Right ventricle myocardium inferior (tissue), 1 donor: ENCODE measurements at places on chromosomes 5 and 9.

- DNase-seq: no peak
Measured at GRCh38 chr5:139952574-139952973, 90.5 kb downstream of the NRG2 start.

GRCh38 chr5:72624641-72625236 lies 117.5 kb upstream of the ZNF366 start:
- peak; percentile 43 for DNase-seq

GRCh38 chr9:2663461-2664173 lies 42.0 kb downstream of the VLDLR start:
- no peak for DNase-seq

- DNase-seq: no peak
Measured at GRCh38 chr9:34650816-34651215, 1.2 kb upstream of the IL11RA start.

GRCh38 chr5:164139423-164139822 lies 634.0 kb downstream of the MAT2B start:
- DNase-seq: no peak

DNA sequence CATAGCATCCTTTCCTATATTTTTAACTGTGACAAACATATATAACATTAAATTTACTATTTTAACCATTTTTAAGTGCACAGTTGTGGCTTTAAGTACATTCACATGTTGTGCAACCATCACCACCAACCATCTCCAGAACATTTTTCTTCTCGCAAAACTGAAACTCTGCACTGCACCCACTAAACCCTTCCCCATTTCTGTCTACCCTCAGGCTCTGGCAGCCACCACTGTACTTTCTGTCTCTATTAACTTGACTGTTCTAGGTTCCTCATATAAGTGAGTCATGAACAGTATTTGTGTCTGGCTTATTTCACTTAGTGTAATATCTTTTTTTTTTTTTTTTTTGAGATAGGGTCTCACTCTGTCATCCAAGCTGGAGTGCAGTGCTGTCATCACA lies 25.5 kb downstream of the KCNMB1 start:
- DNase-seq: no peak

DNA sequence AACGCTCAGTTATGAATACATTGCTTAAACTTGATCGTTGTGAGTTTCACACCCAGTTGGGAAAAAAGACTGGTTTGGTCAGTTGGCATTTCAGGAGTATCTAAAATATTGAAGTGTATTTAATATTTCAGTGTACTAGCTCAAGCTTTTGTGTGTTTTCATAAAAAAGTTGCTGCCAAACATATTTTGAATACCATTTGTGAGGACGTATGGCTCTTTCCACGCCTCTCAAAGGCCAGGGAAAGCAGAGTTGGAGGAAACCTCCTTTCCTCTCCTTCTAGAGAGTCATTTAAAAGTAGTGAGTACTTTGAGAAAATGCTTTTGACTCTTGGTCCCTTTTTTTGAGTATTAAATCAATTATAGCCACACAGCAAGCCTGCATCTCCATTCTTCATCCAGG lies 43.2 kb upstream of the ANKRD33B start:
- DNase-seq: no peak

DNA sequence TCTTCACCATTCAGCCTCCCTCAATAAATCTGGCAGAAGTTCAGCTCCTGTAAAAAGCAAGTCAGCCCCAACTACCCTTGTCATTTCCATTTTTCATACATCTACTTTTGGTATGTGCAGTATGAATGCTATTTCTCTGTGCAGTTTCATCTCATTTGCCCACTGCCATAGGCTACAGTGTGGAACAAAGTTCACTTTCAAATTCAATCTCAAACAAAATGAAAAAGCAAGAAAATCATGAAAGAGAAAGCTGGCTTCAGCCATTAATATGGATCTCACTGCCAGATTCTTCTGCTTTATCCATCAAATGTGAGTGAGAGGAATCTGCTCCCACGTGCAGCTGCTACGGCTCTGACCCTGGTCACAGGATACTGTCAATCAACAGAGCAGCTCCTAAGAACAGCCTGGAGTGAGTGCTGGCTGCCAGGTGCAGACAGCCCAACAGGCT lies 494.2 kb downstream of the ZNF608 start:
- DNase-seq: no peak

DNA sequence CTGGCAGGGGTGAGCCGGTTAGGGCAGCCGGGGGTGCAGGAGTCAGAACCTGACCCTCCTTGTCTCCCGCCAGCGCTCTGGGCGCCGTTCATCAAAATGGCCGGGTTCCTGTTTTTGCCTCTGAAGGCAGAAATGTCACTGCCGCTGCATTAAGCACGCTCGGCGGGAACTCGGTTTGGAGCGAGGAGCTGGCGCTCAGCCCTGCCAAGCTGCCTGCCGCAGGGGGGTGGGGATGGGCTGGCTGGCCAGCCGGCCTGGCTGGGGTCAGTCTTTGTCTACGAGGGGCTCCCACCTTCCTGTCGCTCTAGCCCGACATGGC lies 63.7 kb downstream of the CXXC5 start:
- DNase-seq: no peak

GRCh38 chr9:121538221-121538620 lies 38.6 kb upstream of the GGTA1 start:
- DNase-seq: no peak

DNA sequence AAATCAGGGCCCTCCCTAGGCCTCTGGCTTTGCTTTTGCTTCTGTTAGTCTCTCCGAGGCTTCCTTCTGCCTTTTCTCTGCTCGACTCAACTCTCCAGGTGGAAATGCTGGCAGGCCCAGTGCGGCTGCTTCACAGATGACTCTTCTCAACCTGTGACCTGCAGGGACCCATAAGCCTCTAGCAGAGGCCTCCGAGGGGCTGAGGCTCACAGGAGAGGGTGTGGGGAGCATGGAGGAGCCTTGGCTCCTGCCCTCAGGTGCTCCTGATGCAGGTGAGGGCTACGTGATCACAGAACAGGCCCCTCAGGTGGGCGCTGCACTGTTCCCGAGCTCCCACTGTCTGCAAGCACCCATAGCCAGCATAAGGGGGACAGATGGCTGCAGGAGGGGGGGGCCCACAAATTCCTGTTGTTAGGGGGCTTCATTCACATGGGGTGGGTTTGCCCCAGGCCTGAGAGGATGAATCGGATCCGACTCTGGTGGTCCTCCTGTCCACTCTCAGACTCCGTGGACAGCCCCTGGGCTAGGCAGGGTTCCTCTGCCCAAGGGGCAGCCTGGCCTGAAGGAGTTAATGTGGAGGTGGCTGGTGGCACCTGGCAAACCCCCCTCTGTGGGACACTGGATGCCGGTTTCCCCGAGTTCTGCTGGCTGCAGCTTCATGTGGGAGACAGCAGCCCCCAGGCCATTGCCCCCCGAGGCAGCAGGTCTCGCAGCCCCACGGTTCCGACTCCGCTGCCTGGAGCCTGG lies 10.9 kb upstream of the FCN2 start:
- DNase-seq: no peak

GRCh38 chr5:103546858-103547257 lies 15.7 kb downstream of the NUDT12 start:
- DNase-seq: no peak

DNA sequence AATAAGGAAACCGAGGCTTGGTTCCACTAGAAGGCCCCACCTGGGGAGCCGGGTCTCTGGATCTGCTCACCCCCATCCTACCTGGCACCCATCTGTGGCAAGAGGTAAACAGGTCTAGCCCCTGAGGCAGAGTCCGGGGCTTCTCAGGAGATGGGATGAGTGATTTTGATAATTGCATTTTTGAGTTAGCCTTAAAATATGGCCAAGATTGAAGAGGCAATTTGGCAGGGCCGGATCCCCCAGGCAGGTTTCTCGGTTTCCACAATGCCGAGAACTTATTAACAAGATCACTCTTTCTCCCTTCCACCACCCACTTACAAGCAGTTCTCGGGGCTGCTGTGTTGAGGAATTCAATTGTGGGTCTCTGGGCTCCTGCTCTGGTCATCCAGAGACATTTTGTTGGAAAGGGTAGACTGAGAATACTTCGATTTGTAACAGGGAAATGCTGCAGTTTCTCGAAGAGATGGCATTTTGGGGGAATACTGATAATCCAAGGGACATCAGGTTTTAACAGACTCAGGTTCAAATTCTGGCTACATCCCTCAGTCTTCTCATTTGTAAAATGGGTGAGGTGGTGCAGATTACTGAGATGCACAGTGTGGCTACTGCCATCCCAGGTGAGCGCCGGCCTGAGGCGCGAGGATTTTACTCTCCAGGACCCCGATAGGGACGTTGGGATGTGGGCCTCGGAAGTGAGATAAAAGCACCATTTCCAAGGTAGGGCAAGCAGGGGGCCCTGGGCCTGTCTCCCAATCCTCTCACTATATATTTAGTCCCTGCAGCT lies 194.2 kb downstream of the CDK5RAP2 start:
- DNase-seq: no peak

DNA sequence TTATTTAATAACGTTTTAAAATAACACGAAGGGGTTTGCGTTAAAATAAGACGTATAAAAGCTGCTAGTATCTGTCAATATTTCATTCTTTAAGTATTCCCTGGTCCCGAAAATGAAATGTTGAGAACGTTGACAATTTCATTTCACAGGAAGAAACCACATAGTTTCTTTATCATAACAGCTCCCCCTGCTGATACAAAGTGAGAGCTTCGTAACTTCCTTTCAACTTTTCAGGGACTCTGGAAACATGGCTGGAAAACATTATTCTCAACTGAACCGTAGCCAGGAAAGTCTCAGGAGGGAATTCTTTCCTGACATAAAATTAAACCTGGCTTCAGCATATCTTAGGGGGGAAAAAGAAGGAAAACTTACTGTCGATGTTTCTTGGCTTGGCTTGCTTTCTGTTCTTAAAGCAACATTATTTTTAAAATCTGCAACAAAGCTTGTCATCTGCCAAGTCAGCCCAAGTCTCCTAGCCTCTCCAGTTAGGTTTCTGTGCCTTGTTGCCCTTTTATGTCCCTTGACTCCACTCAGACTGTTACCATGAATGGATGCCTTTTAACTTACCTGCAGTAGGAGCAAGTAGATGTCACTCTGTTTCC lies 122.9 kb upstream of the DAB2 start:
- no peak for DNase-seq

DNA sequence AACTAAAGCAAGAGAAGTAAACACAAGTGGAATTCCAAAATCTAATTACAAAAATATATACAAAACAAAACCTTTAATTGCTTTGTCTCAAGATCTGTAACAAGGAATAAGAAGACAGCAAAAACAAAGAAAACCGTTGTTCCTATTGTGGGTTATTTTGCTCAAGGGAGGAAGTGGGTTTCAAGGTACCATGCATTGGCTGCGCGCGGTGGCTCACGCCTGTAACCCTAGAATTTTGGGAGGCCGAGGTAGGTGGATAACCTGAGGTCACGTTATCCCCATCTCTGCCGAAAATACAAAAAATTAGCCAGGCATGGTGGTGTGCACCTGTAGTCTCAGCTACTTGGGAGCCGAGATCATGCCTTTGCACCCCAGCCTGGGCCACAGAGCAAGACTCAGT lies 12.1 kb upstream of the IQGAP2 start:
- DNase-seq: no peak

GRCh38 chr9:131503626-131504465 lies 1.1 kb downstream of the POMT1 start:
- no peak for DNase-seq

GRCh38 chr5:111252799-111253545 lies 28.8 kb downstream of the CAMK4 start:
- DNase-seq: no peak

GRCh38 chr5:177982072-177982727 lies 13.8 kb downstream of the PROP1 start:
- DNase-seq: no peak

- DNase-seq: no peak
Measured at GRCh38 chr9:115220319-115221005, 102.5 kb upstream of the TNC start.

DNA sequence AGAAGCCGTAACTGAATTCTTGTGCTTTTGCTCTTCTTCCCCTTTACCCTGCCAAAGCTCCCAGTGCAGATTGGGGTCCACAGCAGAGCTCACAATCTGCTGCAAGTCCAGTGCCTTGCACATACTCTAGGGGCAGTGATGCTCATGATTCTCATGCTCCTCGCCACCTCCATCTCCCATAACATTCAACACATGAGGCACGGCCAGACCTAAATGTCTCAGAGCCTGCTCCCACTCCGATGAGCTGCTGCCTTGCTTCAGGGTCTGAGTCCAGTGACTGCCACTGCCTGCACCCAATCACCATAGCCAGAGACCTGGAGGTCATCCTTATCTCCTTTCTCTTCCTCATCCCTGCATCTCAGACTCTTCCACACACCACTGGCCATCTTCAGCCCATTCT lies 10.5 kb downstream of the CSF1R start:
- DNase-seq: no peak

DNA sequence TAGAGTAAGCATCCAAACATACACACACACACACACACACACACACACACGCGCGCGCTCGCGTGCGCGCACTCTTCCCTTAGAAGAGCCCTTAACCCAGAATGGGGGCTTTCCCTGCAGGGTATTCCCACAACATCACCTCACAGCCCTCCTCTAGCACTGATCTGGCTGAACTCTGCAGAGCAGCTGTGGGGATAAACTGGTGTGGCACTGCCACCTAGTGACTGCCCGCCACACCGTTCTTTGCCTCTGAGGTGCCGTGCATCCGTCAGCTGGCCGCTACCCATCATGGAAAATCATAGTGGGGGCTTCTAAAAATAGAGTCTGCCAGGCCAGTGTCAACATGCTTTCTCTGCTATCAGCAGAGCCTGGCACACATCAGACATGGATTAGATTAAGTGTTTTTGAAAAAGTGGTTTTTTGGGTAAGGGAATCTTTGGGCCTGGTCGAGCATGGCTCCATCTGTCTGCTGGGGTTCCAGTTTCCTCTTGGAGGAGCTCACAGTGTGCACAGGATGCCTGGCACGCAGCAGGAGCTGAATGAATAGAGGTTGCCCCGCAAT lies 88.1 kb downstream of the KCNN2 start:
- peak; percentile 69 for DNase-seq

- DNase-seq: no peak
Measured at GRCh38 chr9:37156781-37157356, 36.5 kb downstream of the ZCCHC7 start.

GRCh38 chr5:2282893-2283292 lies 400.2 kb upstream of the IRX4 start:
- no peak for DNase-seq

- no peak for DNase-seq
Measured at GRCh38 chr9:84366683-84367082, 26.1 kb upstream of the SLC28A3 start.

GRCh38 chr5:115600766-115601165 lies 1.5 kb downstream of the TICAM2 start:
- DNase-seq: no peak
